ENCODE measurements at places on chromosomes 7 and 10.

GRCh38 chr7:51246258-51247245 is 70.1 kb downstream of the COBL start:
- no peak for DNase-seq

DNA sequence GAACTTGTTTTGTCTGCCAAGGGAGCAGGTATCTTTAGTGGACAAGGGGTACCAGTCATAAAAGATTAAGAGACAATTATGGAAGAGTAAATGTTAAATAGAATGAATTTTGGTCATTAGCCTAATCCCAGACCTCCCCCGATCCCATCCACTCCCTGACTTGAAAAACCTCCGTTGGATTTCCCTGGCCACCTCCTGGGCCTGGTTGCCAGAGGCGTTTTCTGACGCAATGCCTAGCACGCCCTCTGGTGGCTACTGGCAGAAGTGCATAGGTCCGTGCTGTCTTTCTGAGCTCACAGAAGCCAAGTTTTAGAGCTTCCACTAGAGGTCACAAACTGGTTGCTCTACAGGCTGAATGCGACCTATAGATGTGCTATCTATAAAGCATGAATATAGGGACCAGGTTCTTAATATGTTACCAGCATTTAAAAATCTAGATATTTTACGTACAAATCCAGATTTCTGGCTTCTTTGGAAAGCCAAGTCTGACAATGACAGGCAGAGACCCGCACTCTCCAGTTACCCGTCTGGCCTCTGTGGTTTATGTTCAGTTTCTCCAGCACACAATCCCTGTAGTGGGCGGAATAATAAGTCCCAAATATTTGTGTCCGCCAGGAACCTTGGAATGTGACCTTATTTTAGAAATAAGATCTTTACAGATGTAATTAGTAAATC is 39.8 kb downstream of the SPOCK2 start:
- peak; percentile 90 for DNase-seq

GRCh38 chr10:46308666-46309450 is 22.1 kb downstream of the ANTXRL start:
- no peak for DNase-seq

- no peak for DNase-seq
Measured at GRCh38 chr10:100631192-100631591, 95.4 kb downstream of the HIF1AN start.

- no peak for DNase-seq
Measured at GRCh38 chr7:151304856-151305255, 36.8 kb upstream of the NUB1 start.

GRCh38 chr7:128830231-128831177 is at the start of gene FLNC:
TSS of gene FLNC (plus strand) at chr7:128830406. CDS start at chr7:128830638, 232 bp downstream.
- no peak for DNase-seq

GRCh38 chr7:83143107-83143506 is 19.6 kb downstream of the PCLO start:
- no peak for DNase-seq

DNA sequence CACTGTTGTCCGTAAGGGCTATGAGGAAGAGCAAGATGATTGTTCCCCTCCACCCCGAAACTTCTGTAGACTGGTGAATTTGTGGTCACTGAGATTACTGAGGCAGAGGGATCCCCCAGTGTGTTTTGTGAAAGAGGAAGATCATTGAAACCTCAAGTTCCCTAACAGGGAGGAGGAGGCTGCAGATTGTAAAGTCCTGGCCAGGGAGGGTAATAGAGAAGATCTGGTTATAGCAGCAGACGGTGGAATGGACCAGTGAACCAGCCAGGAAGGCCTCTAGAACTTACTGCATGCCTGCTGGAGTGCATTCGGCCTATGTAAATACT is 31.1 kb downstream of the LMTK2 start:
- DNase-seq = no peak

GRCh38 chr7:37180828-37181549 is 267.7 kb downstream of the ELMO1 start:
- no peak for DNase-seq

DNA sequence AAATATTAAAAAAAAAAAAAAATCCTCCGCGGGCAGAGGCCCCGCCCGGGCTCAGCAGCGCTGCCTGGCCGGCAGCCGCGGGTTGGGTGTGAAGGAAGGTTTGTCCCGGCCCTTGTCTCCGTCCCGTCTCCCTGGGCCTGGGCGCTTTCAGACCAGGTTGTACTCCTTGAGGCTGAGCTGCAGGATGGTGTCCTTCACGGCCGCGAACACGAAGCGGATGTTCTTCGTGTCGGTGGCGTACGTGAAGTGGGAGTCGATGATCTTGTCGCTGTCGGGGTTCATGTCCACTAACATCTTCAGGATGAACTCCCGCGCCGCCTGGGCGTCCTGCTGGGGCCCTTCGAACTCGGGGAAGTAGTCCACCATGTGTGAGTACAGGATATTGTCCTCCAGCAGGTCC is 123.7 kb upstream of the KCTD7 start:
- DNase-seq = no peak

DNA sequence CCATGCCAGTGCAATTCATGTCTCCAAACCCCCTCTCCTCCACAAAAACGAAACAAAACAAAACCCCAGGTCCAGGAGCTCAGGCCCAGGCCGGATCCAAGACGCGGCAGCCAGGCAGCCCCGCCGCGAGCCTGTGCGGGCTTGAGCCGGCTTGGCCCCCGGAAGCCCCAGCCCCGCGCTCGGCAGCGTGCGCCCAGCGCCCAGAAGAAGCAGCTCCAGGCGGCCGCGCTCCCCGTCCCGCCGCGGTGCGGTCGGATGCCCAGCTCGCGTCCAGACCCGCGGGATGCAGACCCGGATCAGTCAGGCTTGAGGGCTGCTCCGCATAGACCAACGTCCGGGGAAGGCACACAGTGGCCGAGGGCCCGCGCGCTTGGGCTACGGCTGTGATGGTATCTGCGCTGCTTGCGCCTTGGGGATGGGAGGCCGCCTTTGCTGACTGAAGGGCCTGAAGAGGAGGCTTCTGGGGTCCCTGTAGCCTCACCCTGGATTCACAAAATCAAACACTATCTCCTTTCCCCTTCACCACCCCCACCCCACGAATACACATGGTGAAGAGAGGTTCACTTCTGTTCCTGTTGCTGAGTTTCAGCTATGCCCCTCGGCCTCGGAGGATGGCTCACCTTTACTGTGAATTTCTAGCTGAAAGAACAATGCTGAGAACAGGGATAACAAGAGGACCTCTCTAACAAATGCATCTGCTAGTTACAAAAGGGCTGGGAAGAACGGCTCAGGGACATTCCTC is 79.9 kb upstream of the EN2 start:
- DNase-seq = no peak

- no peak for DNase-seq
Measured at GRCh38 chr7:132309102-132309805, 267.0 kb downstream of the PLXNA4 start.

- no peak for DNase-seq
Measured at GRCh38 chr7:51354897-51355296, 38.3 kb upstream of the COBL start.

DNA sequence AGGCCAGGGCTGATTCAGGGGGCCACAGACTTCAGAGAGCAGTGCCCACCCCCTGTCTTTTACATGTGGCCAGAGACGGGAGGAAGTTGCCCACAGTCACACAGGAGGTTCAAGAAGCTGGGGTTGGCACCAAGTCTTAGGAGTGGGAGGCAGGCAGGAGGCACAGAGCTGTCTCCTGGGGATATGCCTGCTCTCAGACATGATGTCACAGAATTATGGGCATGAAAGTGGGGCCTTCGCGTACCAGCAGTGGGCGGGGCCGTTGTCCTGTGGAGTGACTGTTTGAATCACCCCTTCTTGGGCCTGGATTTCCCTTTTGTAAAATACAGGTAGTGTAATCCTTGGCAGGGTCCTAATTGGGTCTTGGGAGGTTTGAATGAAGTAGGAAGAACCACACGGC is 81.2 kb upstream of the PPIF start:
- DNase-seq = no peak

GRCh38 chr7:68218461-68218860 is 1221.8 kb downstream of the TYW1 start:
- DNase-seq = no peak

- no peak for DNase-seq
Measured at GRCh38 chr10:75730847-75731246, 299.4 kb downstream of the LRMDA start.
